ENCODE measurements at places on chromosomes 12 and 14. TPM values are rescaled to one million over a fixed set of nuclear protein-coding genes. Genes with fewer than 3 reads are reported as not detected.

Gene DBX2
- total RNA-seq, result 0.09 TPM

Gene CPNE6
- total RNA-seq, result not detected

- no peak for DNase-seq
These were observed 777.9 kb upstream of the TMEM132C start for GRCh38 chr12:127489061-127489460.

DNA sequence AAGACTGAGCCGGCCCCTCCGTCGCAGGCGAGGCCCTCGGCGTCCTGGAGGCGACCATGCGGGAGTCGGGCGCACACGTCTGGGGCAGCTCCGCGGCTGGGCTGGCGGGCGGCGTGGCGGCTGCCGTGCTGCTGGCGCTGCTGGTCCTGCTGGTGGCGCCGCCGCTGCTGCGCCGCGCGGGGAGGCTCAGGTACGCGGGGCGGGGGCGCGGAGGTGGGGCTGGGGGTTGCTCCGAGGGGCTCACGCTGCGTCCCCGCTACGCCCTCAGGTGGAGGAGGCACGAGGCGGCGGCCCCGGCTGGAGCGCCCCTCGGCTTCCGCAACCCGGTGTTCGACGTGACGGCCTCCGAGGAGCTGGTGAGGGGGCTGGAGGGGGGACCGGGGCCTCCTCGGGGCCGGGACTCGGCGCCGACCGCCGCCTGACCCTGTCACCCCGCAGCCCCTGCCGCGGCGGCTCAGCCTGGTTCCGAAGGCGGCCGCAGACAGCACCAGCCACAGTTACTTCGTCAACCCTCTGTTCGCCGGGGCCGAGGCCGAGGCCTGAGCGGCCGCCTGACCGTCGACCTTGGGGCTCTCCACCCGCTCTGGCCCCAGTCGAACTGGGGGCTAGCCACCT, 7.8 kb downstream of the AMN start:
- peak; percentile 71 for DNase-seq

Gene CYP46A1
- total RNA-seq, result 1.8 TPM

- DNase-seq, result no peak
These were observed 18.1 kb downstream of the BEGAIN start for GRCh38 chr14:100568998-100569733.

Gene SLC35F4
- not detected for total RNA-seq

Gene OAS1
- total RNA-seq, result 1.6 TPM

Gene EFS
- 2.2 TPM for total RNA-seq

GRCh38 chr12:75954041-75954440, 77.5 kb downstream of the PHLDA1 start:
- no peak for DNase-seq

- DNase-seq, result no peak
These were observed 670.3 kb upstream of the TBX3 start for GRCh38 chr12:115354007-115354890.

DNA sequence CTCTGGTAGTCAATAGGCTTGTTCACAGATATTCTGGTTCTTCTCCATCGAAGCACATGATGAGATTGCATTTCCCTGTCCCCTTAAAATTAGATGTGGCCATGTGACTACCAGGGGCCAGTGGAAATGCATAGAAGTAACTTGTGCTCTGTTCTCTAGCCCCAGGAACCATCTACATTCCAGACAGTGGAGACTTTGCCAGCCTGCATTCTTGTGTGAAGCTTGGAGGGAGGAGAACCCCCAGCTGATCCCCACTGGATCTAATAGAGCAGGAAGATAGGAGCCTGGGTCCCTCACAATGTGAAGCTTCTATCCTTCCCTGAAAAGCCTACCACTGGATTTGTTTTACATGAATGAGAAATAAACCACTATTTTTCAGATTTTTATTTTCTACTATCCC, 130.1 kb downstream of the KITLG start:
- DNase-seq, result no peak

DNA sequence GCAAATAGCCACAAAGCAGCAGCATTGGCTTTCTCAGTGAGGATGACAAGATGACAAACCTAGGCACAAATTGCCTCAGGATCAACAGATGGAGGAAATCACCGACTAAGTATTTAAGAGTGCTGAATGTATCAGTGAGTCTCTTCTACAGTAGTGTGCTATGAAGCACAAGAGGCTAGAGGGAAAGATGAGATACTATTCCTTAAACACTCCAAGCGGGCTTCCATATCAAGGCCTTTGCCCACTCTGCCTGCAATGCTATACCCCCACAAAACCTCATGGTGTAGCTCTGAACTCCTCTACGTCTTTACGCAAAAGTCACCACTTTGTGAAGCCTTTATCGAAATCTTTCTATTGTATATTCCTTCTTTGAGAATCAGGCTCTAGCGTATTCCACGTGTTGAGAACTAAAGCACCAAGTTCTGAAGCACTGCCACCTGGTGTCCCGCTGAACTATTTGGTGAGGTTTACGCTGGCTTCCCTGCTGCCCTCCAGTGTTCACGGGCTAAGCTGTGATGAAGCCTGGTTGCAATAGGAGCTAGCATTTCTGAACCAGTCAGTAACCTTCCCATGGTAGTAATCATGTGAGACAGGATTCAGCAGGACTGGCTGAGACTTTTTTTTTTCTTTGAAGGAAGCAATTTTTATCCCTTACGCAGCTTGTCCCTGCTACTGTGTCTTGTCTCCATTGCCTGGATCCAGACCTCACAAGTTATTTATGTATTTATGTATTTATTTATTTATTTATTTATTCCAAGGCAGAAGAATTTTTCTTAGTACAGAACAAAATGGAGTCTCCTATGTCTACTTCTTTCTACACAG, 426.5 kb upstream of the OR4E1 start:
- DNase-seq, result peak; percentile 47

DNA sequence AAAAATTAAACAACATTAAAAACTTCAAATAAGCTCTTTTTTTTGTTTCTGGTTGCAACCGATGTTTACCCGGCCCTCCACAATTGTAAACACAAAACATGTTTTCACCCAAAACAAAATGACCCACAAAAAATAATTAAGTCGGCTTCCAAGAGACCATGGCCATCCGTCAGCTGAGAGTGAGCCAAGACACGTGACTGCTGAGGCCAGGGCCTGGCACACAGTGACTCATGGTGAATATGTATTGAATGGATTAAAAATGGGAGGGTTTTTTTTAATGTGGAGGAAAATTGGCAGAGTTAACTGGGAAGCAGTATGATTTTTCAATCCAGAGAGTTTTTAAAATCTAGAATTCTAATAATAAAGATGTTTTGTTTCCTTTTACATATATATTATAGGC, 13.8 kb upstream of the CPNE8 start:
- DNase-seq, result no peak

Measured in pancreas (tissue), 10 donors.